Iris pigment epithelial cell (primary cell): ENCODE measurements at places on chromosomes 1 and 21.

- DNase-seq, result no peak
Observed at GRCh38 chr1:238088560-238089290, 198.0 kb upstream of the ZP4 start.

GRCh38 chr1:237877631-237878030 lies 13.1 kb downstream of the ZP4 start:
- DNase-seq, result no peak

DNA sequence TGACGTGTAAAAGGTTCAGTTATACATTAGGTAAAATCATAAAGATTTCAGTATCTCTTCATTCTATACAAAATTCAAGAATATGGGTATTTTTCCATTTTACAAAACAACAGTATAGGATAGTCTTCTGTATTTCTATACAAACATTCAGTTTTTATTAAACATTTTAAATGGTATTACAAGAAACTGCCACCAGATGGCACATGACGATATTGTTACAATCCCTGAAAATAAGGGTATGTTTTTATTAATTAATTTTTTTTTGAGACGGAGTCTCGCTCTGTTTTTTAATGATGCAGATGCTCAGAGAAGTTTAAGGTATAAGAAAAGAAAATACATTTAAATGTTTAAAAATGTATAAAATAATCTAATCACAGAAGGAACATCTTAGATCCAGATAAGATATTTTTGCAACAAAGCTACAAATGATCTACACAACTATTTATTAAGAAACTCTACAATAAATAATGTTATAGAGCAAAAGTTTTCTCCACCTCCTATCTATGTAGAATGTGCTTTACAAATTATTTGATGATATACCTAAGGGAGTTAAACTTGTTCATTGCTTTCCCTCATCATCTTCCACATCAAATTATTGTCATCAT lies 23.5 kb upstream of the RSBN1 start:
- peak; percentile 42 for DNase-seq

GRCh38 chr1:79364896-79365295 lies 358.4 kb upstream of the ADGRL4 start:
- DNase-seq, result no peak
